ENCODE measurements at places on chromosomes 5 and 9. TPM values are rescaled to one million over a fixed set of nuclear protein-coding genes. Genes with fewer than 3 reads are reported as not detected.
A peak's percentile ranks its signal among the peaks of the same experiment; 100 is the strongest.

DNA sequence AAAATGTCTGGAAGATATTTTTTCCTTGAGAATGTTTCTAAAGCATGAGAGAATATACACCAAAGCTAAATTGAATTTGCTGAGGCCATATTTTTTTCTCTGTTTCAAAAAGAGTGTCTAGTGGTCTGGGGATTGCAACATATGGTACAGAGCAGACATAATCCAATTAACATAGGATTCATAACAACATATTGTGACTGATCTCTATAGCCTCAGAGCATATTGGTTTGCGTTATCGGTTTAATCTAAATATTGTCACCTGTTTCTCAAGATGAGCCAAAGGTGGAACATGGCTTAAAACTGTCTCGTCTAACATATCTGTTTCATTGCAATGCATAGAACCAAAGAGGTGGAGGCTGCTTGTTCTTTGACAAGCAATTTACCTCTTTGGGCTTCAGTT, 3.9 kb downstream of the PPP3R2 start:
- no peak for DNase-seq

DNA sequence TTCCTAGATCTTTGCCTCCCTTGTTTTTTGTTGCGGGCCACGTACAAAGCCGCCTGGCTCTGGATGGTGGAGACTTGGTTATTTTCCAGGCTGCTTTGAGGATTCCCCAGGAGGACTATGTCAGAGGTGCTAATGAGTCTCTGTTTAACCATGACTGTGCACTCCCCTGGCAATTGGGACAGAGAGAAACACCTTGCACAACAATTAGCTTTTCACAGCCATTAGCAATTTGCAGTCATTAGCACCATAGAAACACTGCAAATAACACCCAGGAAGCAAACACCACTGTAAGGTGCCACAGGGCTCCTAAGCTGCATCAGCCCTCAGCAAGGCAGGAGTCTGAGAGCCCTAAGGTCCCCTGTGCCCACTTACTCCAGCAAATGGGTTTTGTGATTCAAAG, 201.0 kb upstream of the VLDLR start:
- no peak for DNase-seq

GRCh38 chr9:74935008-74935407, 17.7 kb downstream of the C9orf40 start:
- DNase-seq, result no peak

DNA sequence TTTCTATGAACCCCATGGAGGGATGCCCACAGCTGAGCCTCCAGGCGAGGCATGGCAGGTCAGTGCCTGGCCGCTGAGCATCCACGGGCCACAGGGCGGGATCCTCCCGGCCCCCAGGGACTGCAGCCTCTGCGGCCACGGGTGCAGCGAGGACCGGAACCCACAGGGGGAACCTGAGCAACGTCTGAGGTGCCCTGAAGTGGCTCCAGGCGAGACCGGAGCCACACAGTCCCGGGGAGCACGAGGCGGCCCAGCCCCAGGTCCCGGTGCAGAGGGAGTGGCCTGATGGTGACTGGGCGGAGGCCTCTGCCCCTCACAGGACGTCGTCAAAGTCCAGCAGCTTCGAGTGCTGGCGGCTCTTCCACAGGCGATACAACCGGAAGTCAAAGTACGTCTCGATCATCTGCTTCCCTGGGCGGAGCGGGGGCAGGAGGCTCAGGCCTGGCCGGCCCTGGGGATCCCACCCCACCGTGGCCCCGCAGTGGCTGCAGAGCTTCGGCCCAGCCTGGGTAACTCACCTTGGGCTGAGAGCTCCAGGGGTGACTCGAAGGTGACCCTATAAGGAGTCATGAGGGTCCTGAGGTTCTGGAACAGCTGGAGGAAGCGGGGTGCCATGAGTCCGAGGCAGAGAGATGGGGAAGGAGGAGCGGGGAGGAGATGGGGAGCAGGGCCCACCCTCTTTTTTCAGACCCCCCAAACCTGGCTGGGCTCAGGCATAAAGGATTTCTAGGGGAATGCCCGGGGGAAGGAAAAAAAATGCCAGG, 8.1 kb upstream of the ENTPD8 start:
- DNase-seq, result peak; percentile 74

Gene ELOVL7
- under 0.01 TPM for total RNA-seq

All from osteoblast (primary cell).